ENCODE measurements at places on chromosomes 3 and 15.

GRCh38 chr3:183443395-183444385 is 15.3 kb upstream of the MCF2L2 start:
- DNase-seq = no peak

DNA sequence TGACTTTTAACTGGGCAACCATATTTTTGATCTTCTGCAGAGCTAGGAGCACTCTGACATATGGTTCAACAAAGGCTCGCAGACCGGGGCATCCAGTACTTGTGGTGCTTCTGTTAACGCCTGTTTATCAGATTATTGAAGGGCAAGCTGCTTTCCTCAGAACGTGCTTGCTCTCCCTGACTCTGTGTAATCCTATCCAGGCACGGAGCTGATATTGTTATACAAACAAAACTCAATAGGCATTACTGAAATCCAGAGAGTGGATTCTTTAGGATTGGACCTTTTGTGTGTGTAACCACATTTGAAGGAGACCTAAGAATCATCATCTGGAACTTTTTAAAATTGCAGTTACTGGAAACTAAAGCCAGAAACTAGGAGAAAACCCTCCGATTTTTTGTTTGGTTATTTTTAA is 246.5 kb downstream of the PTPRG start:
- DNase-seq = peak; percentile 9

- no peak for DNase-seq
These were observed 477.6 kb upstream of the KCNMB2 start for GRCh38 chr3:178058629-178059028.

DNA sequence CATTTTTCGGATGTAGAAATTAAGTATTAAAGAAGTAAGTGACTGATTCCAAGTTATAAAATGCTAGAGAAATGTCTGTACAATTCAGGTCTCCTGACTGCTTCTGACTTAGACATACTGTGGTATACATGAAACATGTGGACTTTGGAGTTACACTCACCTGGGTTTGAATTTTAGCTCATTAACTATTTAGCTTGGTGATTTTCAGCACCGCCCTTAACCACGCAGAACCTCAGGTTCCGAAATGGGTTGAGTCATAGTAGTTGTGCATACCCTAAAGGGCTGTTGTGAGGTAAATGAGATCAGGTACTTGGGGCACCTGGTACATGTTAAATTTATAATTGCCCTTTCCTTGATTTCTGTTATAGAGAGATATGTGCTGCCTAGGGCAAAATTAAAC is 32.9 kb upstream of the UTS2B start:
- no peak for DNase-seq

DNA sequence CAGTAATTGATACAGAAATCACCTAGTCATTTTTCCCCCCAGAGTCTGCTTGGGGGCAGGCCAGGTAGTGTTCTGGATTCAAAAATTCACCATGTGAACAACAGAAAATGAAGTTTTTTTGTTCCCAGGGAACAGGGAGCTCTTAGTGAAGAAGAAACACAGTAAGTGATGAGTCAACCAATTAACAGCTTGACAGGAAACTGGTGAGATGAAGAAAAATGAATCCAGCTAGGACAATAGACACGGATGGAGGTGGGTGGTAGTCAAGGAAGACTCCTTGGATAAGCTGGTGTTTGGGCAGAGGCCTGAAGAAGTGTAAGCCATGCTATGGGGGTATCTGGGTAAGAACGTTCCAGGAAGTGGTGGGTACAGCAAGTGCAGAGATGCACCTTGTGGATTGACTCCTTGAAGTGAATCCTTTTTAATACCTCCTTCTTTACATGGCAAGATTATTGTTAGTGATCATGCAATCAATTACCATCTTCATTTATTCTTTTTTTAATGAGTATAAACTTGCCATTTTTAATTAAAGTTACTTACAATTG is 339.9 kb upstream of the RGMA start:
- DNase-seq = no peak

DNA sequence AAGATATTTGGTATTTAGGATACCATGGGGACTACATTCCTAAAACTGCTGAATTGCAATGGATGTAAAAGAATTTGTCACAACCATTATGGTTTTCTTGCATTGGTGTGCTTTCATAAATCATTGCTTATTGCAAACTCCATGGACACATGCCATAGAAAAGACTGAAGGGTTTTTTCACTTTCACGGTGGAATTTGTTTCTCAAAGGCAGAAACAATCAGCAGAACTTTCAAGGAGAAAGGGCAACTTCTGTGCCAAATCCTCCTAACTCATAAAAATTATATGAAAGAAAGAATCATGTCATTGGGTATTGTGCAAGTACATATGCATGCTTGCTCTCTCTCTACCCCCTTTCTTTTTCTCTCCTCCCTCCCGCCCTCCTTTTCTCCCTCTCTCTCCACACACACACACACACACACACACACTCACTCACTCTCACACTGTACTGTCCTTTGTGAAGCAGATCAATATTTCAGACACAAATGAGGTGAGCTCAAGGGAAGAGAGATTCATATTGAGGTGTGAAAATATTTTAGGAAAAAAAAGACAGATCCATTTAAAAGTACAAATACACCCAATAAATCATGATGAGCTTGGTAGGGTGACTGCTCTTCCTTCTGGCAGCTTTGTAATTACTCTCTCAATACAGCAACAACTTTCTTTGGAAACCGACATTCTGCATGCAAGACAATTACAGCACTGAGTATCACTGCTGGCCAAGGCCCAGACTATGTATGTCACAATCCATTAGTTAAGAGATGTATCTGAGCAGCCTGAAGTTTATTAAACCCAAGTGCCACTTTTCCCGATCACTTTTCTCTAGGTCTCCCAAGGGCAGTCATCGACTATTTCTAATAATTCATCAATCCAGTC is 492.6 kb downstream of the TUSC7 start:
- DNase-seq = no peak

All from AG04449 (cell line).